ENCODE measurements at places on chromosomes 3 and 15.

- no peak for DNase-seq
Measured at GRCh38 chr3:69330891-69331400, 54.9 kb downstream of the FRMD4B start.

DNA sequence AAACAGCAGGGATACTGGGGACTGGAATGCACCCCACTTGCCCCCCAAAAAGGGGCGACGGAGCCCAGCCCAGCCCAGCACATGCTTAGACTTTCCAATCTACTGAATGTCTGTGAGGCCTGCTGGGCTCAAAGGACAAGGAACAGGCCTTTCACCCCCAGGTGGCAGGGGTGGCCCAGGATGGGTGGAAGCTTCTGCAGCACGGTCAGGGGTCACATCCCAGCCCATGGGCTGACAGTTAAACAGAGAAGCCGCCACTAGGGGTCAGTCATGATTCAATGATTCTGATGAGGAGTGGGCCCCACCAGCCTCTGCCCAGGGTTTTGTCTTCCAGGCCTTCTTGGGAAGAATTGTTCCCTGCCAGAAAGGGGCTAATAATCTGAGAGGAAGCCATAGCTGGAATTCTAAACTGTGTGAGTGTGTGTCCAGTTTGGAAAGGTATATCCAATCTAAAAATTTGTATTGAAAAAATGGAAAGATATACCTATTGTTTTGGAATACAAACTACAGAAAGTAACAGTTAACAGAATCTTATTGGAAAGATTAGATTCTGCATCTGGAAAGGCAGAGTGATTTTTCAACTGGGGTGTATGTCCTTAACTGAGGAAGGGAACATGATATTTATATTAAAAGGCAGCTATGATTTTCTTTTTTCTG is 2.2 kb downstream of the CHRNB4 start:
- peak; percentile 70 for DNase-seq

DNA sequence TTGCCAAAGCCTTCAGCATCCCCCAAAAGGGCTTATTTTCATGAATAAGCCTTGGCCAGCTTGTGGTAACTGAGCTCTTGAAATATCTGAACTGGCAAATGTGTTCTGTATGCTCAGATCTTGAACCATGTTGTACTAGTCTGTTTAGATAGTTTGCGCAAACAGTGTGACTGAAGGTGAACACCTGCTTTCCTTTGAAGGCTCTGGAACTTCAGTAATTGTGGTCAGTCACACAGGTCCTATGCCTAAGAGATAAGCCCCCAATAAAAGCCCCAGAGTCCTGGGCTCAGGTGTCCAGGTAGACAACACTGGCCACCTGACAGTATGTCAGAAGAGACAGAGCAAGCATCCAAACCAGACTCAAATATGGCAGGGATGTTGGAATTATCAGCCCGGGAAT is 5.4 kb downstream of the TUBGCP5 start:
- no peak for DNase-seq

DNA sequence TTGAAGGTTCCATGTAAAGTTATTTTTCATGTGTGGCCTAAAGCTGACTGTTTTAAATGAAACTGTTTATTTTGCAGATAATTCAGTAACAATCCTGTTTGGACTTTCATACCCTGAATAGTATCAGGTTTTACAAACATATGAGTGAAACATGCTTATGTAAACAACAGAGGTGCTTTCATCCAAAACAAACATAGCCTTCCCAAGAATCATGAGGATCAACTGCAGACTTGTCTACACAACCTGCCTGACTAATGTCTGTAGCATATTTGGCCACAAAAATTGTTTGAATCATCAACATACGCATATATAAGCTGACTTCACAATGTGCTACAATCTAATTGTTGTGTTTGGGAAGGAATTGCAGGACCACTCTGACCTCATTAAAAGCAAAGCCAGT is 190.4 kb downstream of the DIPK2A start:
- no peak for DNase-seq

DNA sequence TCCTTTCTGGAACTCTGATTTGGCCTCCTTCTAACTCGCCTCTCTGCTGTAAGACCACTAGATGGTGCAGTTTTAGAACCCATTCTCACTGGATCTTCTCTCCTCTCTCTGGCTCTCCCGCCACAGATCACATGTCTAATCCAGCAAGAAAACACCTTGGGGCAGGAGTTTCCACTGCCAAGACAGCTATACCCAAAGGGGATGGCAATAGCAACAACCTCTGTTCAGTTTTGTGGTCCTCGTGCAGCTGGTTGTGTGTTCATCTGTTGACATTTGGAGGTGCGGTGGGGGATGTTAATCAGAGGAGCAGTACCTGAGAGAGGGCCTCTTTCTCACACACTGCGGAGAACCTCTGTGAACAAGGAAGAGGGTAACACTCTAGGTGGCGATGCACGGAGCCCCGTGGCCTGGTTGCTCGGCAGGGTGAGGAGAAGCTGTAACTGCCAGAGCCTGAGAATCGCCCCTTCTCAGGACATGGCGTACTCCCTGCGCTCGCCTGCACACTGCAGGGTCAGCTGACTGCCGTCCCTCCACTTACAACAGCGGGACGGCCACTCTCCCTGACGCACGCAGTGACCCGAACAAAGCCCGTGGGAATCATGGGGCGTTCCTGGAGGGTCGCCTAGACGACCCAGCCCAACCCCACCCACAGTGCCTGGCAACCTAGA is at the start of gene TEX55:
Gene TEX55, plus strand, starts transcription at position 666 of the 668 bp plus-strand sequence. CDS start 25 bp downstream, outside the sequence.
- DNase-seq, result no peak

- no peak for DNase-seq
Measured at GRCh38 chr3:10768708-10769394, 47.2 kb upstream of the SLC6A11 start.

GRCh38 chr3:111548092-111548491 is 6.1 kb downstream of the CD96 start:
- DNase-seq, result no peak

GRCh38 chr15:95887666-95888390 is 442.7 kb upstream of the NR2F2 start:
- no peak for DNase-seq

GRCh38 chr3:132210476-132211346 is 106.5 kb upstream of the ACP3 start:
- DNase-seq, result no peak

GRCh38 chr3:162970292-162970691 is 1473.7 kb downstream of the OTOL1 start:
- no peak for DNase-seq

DNA sequence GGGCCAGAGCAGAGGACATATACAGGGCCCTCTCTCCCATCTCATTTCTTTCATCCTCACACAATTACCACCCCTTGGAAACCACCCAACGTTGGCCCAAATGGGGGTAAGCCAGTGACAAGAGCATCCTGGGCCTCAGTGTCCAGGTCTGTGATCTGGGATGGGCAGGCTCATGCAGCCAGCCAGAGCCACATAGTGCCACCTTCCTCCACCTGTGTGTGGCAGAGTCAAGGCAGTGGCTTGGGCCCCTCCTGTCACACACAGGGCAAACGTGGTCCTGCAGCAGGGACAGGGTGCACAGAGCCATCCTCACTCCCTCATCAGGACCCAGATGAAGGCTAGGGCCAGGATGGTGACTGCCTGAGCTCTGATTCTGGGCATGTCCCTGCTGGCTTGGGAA is 2.3 kb upstream of the MYL3 start:
- no peak for DNase-seq

- no peak for DNase-seq
Measured at GRCh38 chr3:3305084-3305483, 125.6 kb upstream of the CRBN start.

- DNase-seq, result no peak
Measured at GRCh38 chr3:143203142-143203541, 83.6 kb downstream of the CHST2 start.

DNA sequence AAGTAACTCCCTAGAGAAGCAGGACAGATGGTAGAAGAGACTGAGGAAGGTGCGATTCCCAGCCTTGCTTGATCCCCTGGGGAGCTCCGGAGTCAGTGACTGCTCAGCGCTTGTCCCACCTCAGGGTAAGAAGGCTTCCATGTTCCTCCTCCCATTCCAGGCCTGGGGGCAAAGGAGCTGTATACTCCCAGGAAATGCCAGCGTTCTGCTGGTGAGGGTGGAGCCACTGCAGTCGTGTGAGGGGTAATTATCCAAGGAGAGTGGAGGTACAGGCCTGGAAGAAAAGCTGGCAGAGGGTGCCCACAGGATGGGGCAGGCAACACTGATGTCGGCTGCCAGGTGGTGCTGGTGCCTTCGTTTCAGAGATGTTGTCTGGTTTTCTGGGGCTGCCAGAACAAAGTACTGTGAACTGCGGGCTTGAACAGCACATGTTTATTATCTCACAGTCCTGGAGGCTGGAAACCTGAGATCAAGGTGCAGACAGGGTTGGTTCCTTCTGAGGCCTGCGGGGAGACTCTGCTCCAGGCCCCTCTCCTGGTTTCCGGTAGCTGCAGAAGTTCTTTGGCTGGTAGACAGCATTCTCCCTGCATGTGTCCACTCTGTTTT is 12.1 kb upstream of the APBA2 start:
- no peak for DNase-seq

All from stimulated activated effector memory CD8-positive, alpha-beta T cell treated with anti-CD3 and anti-CD28 coated beads, Interleukin-12 subunit alpha, Interleukin-12 subunit beta, amount 100 ng/mL, for 72 hours (primary cell).